Eye (tissue), 1 donor: ENCODE measurements at places on chromosomes 4 and X.
A peak's percentile ranks its signal among the peaks of the same experiment; 100 is the strongest.

DNA sequence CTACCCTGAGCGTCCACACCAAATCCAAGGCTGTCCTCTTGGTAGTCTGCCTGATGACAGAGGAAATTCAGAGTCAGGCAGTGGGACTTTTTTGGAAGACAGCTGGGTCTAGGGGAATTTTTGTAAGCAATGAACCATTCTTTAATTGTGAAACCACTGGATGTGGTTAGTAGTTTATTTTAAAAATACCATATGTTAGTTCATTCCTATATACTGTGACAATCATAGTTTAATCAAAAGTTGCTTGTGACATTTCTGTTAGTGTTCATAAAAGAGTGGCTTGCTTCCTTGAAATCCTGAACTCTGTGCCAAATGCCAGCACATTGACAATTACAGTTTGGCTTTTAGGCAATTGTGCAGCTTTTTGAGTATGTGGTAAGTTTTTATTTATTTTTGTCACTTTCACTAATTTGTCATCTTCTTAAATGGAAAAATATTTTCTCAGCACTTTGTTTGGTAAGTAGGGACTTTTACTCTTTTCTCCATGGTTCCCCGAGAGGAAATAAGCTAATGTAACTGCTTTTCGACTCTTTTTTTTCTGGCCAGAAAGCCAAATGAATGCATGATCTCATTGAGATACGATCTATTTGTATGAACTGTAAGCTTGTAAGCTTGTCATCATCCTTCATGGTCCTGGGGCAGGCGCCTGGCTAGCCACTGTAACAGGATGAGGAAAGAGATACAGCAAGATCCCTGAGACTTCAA lies 72.6 kb upstream of the SLC4A4 start:
- no peak for DNase-seq

- DNase-seq: no peak
Measured at GRCh38 chrX:154732421-154733065, 18.3 kb downstream of the GAB3 start.

- DNase-seq: peak; percentile 69
Measured at GRCh38 chrX:68511255-68511654, 12.4 kb downstream of the YIPF6 start.

- DNase-seq: no peak
Measured at GRCh38 chrX:77893713-77894112, 1.5 kb downstream of the MAGT1 start.

GRCh38 chr4:9861561-9861960 lies 80.1 kb downstream of the DRD5 start:
- no peak for DNase-seq

DNA sequence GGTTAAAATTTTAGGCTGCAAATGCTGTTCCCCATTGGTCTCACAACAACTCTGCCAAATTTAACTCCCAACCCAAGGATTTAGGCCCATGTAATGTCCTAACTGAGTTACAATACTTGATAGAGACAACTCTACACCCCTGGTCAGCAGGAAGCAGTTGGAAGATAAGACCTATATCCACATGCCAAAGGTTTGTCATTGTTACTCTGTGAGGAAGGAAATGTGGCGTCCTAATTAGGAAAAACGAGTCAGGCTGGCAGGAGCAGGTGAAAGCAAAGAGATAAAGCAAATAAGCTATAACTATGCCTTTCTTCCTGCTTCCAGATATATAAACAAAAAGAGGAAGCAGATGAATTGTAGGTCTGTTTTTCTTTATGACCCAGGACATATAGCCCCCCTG lies 69.1 kb downstream of the SPIN4 start:
- DNase-seq: no peak

- DNase-seq: peak; percentile 59
Measured at GRCh38 chr4:153520801-153521329, 54.7 kb downstream of the TMEM131L start.

GRCh38 chr4:101711590-101712260 lies 78.8 kb upstream of the BANK1 start:
- DNase-seq: peak; percentile 61

- DNase-seq: no peak
Measured at GRCh38 chr4:29375716-29376115, 1344.5 kb upstream of the PCDH7 start.

DNA sequence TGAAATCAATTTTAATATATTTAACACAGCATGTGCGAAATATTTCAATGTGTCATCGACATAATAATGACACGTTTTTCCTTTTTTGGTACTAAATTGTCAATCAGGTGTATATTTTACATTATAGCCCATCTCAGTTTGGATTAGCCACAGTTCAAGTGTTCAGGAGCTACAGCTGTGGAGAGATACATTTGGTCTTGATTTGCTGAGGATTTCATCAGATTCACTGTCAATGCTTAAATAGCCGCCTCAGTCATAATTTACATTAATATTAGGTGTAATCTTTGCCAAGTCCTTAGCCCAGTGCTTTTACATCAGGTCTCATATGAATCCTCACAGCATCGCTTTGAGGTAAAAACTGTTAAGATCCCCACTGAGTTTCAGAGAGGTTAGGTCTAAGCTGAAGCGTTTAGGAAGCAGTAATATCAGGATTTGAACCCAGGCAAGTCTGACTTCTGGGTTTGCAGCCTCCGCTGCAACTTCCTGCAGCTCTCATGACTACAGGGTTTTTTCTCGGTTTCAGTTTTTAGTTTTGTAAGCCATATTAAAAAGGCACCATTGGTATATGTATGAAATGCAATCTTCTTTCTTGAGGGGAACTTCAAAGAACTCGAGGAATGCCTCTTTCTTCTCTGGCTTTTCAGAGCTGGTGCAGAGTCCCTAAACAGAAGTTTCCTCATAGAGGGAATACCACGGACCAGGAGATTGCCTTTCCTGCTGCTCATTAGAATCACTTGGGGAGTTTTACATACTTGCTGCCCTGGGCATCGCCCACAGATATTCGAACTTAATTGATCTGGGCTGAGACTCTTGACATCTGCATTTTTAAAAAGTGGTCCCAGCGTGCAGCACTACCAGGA lies 6.4 kb downstream of the MTM1 start:
- no peak for DNase-seq

DNA sequence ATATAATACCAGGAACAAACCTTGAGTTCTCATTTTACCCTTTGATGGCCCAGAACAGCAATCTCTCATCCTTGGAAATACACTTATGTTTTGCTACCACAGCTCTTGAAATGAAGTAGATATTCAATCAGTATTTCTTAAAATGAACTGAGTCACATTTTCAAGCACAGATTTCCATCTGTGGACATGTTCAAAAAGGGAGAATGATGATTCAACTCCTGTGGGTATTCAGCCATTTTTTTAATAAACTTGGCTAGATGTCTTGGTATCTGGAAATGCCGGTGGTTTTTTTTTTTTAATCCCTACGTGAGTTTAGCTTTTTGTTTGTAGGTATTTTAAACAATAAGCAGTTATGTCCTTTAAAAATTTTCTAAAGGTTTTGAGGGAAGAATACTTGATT lies 64.2 kb upstream of the TRPC5OS start:
- DNase-seq: no peak
